OCI-LY7 (cell line): ENCODE measurements at places on chromosomes 6 and 20.

GRCh38 chr6:19752746-19753145, 84.4 kb upstream of the ID4 start:
- no peak for DNase-seq

- DNase-seq: no peak
Measured at GRCh38 chr20:51431321-51431720, 111.2 kb downstream of the NFATC2 start.

DNA sequence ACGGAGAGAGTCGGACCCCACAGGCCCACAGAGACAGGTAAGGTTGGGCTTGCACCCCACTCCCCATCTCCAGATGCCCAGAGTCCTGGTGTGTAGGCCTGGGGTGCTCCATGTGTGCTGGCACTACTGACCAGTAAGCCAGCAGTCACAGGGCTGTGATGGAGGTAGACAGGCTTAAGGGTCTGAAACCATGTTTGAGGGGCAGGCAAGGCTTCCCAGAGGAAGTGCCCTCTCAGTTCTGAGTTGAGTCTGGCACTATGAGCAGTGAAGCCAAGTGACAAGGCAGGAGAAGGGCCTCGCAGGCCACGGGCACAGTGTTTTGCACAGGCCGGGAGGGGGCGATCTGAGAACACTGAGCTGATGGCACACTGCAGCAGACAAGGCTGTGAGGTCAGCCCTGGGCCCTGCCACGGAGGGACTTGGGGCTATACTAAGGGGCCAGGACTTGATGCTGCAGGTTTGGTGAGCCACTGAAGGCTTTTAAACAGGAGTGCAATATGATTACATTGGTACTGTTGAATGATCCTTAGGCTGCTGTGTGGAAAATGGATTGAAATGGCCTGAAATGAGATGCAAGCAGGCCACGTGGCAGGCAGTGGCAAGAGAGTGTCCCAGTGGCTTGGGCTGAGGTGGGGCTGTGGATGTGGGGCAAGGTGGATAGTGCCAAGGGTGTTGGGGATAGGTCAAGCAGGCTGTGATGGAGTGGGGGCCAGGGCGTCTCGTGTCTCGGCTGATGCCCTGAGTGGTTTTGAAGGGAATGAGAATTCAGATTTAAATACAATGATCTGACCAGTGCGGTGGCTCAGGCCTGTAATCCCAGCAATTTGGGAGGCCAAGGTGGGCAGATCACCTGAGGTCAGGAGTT, 20.3 kb downstream of the TTBK1 start:
- DNase-seq: peak; percentile 83

DNA sequence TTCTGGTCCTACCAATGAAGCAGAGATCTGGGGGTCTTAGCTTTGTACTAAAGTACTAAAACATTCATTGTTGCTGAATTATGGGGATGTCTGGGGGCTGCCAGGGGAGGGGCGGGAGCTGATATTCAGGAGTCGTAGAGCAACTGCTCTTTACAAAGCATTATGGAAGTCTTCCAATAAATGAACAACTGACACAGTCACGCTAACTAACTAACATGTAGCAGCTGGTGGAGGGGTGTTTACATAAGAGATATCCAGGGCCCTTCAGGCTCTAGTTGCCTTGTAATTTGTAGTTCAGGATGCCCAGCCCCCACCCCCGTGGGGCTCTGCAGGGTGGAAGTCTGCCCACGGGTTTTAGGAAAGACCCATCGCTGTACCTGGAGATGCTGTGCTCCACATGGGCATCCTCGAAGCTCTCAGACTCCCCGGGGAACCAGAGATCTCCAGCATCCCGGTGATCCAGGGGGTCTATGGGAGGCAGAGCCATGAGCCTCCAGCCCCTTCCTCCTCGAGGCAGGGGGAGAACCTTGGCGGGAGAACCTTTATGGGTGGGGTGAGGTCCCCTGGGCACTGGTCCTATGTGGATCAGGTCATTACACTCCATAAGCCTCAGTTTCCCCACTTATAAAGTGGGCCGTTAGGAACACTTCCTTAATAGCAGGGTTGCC, 3.4 kb downstream of the TREM2 start:
- no peak for DNase-seq

GRCh38 chr6:158813032-158813431, 6.1 kb downstream of the EZR start:
- DNase-seq: no peak

DNA sequence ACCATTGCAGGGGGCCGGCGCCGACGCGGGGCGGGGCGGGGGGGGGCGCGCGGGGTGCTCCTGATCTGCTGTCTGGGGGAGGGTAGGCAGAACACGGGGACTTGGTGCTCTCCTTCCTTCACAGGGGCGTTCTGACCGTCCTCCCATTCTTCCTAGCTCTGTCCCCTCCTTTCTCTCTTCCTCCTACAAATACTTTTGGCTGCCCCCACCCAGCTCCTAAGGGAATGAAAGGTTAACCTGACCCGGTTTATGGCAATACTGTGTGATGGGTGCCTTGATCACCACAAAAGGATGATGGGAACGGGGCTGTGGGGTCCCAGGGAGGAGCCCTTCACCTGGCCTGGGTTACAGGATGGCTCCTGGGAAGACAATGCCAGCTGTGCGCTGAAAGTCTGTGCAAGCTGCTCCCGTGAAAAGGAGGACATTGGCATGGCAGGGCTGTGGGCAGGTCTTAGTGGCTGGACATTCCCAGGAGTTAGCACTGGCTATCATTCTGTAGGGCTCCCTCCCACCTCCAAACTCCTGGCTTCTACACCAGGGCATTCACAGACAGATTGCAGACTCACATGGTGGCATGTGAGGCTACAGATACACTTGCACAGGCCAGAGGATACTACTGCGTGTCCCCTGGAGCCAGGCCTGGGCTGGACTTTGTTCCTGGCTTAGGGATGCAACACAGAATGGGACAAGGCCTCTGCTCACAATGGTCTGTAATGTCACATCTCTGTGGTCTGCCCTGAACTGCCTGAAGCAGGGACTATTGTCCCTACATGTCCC, 1.9 kb upstream of the TPD52L2 start:
- no peak for DNase-seq

- no peak for DNase-seq
Measured at GRCh38 chr6:67362976-67363375, 1272.1 kb upstream of the ADGRB3 start.

DNA sequence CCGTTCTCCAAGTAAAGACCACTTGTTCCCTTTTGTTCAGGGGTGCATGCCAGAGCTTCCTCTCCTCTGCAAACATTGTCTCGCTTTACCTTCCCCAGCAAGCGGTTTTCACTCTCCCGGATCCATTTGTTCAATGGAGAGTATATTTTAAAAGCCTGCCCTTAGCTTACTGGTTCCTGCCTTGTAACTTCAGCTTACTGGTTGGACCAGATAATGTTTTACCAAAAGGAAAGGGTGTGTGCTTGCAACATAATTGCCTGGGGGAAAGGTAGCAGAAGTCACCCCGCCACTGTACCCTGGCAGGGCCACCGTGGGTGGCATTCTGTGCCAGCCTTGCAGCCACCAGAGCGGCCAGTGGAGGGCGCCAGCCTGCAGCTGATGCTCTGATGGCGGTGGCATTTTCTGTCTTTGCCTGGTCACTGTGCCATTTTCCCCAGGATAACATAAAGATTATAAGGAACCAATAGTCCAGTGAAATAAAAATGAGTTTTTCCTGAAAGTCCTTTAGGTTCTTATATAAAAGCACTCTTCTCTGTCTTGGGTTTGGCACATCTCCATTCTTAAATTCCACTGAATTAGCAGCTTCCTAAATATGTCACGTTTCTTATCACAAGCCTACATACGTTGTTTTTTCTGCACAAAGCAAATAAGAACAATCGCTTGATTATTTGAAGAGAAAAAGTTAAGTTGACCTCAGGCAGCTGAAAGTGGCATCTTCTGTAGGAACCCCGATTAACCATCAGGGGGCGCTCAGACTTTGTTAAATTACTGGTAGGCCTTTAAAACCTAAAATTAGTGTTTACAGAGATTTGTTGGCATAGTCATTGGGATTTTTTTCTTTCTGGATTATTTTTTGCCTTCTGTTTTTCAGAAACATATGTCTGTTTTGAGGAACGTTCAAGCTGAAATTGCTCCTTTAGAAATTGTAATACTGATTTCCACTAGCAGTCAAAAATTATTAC, 67.4 kb upstream of the XRN2 start:
- DNase-seq: peak; percentile 71

- no peak for DNase-seq
Measured at GRCh38 chr6:54094786-54095185, 16.5 kb upstream of the MLIP start.

GRCh38 chr20:19460386-19460785, 247.9 kb downstream of the SLC24A3 start:
- no peak for DNase-seq

- DNase-seq: no peak
Measured at GRCh38 chr6:15921243-15921642, 207.6 kb upstream of the MYLIP start.

- DNase-seq: no peak
Measured at GRCh38 chr6:1605893-1606779, 3.6 kb upstream of the FOXC1 start.
